ENCODE measurements at places on chromosomes 3 and 15.

GRCh38 chr3:146160964-146161662, at the start of gene PLOD2:
Gene PLOD2, minus strand, starts transcription at chr3:146161184. Its CDS starts 195 bp downstream, at chr3:146160989.
- peak; percentile 58 for DNase-seq

DNA sequence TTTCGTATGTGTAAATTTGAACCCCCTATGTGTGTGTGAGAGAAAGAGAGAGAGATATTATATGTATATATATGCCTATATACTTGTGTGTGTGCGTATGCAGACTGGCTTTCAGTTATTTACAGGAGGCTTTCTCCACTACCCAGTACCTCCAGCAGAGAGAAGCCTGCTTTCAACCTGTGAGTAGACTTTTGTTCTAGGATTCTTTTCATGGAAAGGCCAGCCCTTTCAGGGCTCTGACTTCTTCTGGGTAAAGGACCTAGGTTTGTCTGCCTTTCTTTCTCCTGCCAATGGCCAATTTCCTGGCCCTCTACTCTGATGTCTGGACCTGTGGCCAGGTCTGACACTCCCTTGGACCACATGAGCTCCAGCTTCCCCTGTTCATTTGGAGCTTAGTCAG, 23.8 kb downstream of the LRRC28 start:
- DNase-seq, result no peak

DNA sequence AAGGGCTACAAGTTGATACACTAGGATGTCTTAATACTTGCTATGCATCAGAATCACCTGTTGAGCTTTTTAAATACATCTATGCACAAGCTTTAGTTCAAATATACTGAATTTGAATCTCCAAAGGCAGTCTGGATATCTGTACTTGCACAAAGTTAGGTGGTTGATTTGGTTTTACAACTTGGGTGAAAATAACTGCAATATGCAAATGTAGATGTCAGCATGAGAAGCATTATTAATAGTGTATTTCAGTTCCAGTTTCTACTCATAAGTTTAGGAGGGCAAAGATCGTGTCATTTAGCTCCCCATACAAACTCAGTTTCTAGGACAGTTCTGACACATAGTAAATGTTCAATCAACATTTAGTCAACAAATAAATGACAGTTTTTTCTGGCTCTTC, 25.6 kb downstream of the IQCB1 start:
- DNase-seq, result no peak

DNA sequence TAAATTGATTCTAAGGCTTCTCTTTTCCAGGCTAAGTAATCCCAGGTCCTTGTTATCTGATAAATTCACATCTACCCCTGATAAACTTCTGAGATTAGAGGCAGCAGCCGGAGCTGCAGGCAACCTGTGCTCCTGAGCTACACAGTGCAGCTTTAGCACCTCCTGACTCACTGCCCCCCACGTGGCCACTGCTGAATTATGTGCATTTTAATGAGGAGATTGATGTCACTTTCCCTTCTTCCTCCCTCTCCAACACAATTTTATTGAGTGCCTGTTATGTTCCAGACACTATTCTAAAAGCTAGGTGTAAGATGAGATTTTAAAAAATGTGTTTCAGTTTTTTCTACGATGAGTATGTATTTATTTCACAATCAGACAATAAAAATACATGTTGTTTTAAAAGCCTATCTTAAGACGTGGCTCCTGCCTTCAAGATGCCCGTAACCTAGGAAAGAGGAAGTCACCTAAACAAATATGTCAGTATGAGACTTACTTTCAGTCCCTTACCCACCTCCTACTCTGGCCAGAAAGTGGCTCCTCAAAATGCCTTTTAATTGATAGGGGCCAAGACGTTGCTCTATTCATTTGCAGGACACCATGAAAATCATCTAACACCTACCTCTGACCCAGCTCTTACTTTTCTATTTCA, 161.5 kb upstream of the PFN2 start:
- DNase-seq, result no peak

GRCh38 chr3:52872245-52872644, 25.1 kb downstream of the STIMATE start:
- DNase-seq, result no peak

DNA sequence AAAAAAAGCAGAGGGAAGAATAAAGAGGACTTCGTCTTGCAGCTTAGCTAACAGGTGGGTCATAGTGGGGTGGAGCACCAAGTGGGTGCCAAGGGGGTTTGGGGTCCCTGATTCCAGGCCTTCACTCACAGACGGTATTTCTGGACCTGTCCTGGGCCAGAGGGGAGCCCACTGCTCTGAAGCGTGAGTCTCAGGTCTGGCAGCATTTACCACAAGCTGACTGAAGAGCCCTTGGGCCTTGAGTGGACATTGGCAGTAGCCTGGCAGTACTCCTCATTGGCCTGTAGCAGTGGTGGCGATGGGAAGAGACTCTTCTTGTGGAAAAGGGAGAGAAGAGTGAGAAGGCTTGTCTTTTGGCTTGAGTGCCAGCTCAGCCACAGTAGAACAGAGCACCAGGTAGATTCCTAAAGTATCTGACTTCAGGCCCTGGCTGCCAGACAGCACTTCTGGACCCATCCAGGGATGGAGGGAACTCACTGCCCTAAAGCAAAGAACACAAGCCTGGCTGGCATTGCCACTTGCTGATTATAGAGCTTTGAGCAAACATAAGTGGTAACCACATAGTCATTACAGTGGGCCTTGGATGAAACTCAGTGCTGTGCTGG, 72.9 kb downstream of the GLDN start:
- no peak for DNase-seq

GRCh38 chr3:122107171-122107570, 52.0 kb downstream of the CD86 start:
- no peak for DNase-seq

DNA sequence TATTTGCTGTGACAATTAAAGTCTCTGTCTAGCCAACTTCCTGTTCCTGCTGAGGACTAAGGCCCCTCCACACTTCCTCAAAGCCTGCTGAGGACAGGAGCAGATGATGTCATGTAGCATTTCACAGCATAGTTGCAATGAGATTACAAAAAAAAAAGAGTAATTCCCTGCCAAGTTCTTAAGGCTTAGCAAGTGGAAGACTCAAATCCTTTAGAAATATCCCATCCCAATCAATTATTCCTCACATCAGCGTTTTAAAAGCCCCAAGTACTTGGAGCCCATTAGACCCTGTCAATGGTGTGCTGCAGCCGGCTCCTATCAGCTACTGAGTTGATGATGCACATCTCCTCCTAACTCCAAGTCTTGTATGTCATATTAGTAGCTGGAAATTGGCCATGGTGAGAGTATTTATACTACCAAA, 51.7 kb downstream of the TRANK1 start:
- DNase-seq, result no peak

DNA sequence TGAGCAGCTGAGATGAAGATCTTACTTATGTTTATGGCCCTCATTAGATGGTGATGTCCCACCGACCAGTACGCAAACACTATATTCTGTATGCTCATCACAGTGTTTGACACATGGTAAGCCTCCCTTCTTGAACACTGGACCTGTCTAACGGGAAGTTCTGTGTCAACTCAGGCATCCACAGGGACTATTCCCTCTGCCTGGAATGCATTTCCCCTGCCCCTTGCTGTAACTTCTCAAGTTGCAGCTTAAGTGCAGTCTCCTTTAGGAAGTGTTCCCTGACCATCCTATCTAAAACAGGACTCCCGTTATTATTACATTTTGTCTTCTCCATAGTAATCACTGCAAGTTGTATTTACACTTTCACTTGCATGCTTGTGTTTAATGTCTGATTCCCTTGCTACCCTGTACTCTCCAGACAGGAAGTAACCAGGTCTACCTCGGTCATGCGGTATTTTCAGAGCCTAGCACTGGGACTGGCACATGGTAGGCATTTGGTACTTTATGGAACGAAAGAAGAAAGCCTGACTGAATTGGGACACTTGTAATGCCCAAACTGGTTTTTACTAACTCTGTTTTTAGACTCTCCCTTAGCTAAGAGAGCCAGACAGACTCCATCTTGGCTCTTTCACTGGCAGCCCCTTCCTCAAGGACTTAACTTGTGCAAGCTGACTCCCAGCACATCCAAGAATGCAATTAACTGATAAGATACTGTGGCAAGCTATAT, 8.7 kb downstream of the DET1 start:
- DNase-seq, result no peak

- DNase-seq, result no peak
These were observed 568.9 kb upstream of the NR2F2 start for GRCh38 chr15:95761501-95762165.

- peak; percentile 26 for DNase-seq
These were observed 116.3 kb downstream of the PDZRN3 start for GRCh38 chr3:73508330-73508954.
